Psoas muscle (tissue), 8 donors: ENCODE measurements at places on chromosomes 12 and 14.

DNA sequence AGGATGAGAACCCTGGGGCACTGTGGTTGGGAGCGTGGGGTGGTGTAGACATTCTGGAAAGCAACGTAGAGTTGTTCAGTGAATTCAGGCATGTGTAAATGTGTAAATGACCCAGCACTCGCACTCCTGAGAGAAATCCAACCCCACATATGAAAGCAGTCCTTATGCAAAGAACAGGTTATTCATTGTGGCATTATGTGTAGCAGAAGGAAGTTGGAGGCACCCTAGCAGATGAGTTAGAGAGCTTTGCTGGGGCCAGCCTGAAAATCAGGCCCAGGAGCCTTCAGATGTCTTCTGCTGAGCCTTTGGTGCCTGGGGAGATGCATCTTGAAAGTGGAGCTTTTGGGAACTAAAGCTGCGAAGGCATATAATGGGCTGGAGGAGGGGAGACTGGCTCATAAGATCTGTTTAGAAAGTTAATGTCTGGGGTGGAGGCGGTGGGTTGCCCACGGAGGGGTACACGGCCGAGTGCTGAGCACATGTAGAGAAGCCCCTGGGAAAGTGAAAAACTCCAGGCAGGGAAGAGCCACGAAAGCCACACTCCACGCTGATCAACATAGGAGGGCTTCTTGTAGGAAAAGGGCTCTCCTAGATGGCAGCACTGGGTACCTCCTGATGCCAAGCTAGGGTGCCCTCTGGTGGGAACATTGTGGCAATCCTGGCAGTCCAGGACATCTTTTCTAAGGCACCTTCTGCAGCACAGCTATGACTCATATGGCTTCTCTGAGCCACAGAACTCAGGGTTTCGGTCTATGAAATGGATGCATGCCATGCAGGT, 6.0 kb upstream of the KRT83 start:
- DNase-seq = peak; percentile 66

DNA sequence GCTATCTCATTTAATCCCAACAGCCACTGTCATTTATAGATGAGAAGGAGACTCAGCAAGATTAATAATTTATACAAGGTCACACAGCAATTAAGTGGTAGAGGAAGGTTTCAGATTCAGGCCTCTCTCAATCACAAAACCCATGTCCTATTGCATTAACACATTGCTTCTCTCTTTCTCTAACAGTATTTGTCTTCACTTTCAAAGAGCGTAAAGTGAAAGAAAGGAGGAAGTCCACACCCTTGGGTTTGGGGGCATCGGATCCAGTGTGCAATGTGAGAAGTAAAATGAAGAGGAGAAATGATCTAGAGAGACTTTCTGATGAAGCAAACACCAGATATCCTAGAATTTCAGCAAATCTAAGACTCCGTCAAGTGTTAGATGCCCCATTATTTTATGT, 7.0 kb upstream of the VRK1 start:
- DNase-seq = no peak

GRCh38 chr12:45872446-45872845, 117.9 kb downstream of the SCAF11 start:
- DNase-seq = no peak

DNA sequence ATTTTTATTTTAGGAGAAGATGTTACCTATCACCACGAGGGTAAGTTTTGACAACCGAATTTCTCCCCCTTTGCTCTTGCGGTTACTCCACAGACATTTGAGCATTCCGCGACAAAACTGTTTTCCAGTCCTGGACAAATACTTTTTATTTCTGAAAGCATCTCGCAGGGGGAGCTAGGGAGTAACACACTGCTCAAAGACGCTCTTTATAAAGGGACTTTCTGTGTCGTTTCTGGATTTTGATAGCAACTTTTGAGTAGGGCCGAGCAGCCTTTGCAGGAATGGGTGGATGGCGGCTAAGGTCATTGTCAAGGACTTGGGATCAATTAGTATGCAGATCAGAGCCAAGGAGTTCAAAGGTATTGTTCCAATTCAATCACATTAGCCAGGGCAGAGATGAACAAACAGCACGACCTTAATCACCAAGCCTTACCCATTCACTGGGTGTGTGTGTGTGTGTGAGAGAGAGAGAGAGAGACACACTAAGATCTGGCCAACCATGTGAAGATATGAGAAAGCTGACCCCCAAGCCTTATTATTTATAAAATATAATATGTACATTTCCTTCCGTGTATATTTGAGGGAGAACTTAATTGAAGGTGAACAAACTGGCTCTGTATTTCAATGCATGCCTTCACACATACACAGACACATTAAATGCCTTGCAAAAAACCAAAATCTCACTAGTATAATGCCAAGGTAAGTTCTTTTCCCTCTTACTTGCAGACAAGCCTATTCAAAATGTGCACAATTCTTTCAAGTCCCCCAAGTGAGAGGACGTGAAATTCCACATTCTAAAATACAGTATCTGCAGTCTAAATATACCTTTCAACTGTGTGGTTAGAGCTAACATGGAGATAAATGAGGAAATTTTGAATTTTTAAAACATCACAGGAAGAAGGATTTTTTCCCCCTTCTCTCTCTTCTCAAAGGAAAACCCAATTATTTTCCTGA, 613.8 kb downstream of the VRK1 start:
- DNase-seq = no peak

GRCh38 chr12:32332446-32332845, 66.9 kb upstream of the FGD4 start:
- no peak for DNase-seq

DNA sequence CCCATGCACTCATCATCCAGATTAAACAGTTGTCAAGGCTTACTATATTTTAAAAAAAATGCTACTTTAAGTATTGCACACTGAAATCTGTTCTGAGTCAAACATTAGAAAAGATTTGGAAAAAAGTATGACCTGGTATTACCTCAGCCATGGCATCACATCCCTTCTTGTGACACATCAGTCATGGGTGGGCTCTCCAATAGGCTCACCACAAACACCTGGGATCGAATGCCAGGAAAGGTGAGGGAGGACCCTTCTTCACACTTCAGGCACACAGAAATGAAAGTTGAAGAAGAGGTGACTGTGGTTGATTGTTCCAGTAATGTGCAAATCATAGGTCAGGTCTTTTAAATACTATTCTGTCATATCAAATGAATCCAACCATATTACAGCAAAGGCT, 36.6 kb upstream of the GZMB start:
- DNase-seq = no peak

DNA sequence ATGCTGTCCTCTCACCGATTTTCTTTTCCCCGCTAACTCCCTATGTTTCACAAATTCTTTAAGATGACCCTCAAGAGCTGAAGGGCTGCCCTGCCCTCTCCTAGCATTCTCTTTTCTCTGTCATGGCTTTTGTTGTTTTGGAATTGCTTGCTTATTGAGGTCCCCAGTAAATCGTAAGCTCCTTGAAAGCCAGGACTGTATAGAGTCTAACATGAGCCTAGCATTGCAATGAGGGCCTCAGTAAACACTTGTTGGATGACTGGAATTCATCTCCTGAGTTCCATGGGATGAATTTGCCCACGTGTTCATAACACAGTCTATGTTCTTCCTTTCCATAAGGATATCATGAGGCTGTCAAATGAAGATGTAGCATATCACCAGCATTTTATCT, 92.2 kb downstream of the APAF1 start:
- DNase-seq = no peak

DNA sequence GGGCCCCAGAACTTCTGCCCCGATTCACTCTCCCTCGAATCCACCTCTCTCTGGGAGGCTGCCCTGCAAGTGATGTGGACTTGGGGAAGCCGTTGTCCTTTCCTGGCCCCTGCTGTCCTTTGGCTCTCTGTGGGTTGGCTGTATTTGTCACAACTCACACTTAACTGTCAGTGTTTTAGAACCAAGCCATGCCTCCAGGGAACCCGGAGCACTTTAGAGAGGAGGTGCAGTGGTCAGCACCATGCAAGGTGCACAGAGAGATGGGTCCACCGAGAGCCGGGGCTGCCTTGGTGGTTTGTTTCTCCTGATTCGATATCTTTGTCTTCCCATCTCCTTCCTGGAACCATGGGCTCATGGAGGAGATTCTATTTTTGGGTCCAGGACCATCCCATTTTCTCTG, 129.5 kb upstream of the RTL1 start:
- DNase-seq = no peak
